ENCODE measurements at places on chromosomes 16 and 17.

DNA sequence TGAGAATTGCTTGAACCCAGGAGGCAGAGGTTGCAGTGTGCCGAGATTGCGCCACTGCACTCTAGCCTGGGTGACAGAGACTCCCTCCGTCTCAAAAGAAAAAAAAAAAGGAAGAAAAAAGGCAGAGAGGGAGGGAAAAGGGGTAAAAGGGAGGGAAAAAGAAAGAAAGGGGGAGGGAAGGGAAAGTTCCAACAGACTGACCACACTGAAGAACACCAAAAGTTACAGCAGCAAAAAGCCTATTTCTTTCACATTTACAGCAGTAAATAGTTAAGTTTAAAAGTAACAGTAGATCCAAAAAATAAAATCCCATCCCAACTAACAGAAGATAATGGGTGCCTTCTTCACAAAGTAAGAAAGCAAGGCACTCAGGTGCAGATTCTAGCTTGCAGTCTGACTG is 36.9 kb upstream of the C17orf78 start:
- DNase-seq = no peak

- DNase-seq = no peak
Measured at GRCh38 chr17:36142235-36142634, 34.2 kb downstream of the TBC1D3B start.

DNA sequence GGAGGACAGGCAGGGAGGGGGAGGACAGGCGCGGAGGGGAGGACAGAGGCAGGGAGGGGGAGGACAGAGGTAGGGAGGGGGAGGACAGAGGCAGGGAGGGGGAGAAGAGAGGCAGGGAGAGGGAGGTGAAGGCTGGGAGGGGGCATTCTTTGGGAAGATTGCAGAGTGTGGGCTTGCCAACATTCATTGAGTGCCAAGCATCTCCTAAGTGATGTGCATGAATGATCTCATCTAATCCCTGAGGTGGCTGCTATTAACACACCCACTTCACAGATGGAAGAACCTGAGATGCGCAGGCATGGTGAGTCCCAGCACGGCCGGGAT is 58.3 kb downstream of the NT5M start:
- DNase-seq = no peak

- DNase-seq = no peak
Measured at GRCh38 chr17:227946-228615, 46.6 kb upstream of the DOC2B start.

DNA sequence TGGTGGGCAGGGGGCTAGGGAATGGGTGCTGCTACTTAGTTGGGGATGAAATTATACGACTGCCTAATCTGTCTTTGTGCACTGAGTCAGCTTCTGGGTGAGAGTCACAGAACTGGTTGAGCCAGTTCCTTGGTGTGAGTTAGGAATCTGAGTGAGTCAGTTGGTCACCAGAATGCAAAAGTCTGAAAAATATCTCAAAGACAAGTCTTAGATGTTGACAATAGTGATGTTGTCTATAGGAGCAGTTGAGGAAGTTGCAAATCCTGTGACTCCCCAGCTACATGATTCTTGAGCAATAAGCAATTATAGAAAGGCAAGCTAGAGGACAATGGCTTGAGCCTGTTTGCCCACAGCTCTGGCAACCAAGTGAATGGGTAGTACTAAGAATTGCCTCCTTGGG is 399.2 kb downstream of the CNTNAP4 start:
- no peak for DNase-seq

Measured in central memory CD8-positive, alpha-beta T cell (primary cell).